ENCODE measurements at places on chromosomes 6 and 20. TPM values are rescaled to one million over a fixed set of nuclear protein-coding genes. Genes with fewer than 3 reads are reported as not detected.

Gene RAB44
- 0.75 TPM for total RNA-seq

Gene TUBB2B
- 24.5 TPM for total RNA-seq

Gene DEFB124
- total RNA-seq: 0.81 TPM

Gene LAMA2
- total RNA-seq: 35.3 TPM

Gene LRRN4
- total RNA-seq: 0.43 TPM

Gene GOPC
- total RNA-seq: 20.9 TPM

Gene HMGN3
- total RNA-seq: 76.4 TPM

Gene ZNF831
- 1.4 TPM for total RNA-seq

Gene ZNF512B
- 26.1 TPM for total RNA-seq

- DNase-seq: no peak
These were observed 195.0 kb downstream of the KHDC1L start for GRCh38 chr6:73030257-73030656.

- no peak for DNase-seq
These were observed 76.6 kb upstream of the CCDC167 start for GRCh38 chr6:37576336-37576737.

DNA sequence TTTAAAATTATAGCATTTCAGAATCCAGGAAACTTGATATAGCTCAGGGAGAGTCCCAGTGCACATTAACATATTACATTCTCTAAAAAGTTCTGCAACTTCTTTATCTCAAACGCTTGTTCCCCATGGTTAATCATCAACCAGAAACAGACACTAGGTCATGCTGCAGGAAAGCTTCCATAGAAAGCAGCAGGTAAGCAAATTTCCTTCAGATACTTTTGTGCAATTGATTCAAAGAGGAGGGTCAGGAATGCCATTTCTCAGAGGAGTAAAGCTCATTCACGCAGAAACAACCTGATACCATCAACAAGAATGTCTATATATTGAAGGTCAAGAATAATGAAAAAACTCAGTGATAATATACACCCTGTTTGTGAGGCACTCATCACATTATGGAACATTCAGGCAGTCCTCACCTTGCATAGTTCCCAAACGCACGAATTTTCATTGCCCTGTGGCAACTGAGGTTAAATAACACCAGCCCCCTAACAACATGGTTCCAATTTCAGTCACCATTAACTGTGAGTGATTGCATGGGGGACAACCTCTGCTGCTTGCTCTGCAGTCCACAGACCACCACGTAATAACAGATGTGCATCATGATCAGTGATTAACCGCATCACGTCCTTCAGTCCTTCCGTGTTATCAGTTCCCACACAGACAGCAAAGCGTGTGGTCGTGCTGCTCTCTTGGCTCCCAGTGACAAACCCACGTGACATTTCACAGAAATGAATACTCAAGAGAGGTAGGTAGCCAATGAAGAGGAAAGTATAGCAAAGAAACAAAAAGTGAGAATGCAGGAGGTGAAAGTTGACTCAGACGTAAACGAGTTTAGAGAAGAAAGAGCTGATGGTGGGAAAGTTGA, 95.7 kb downstream of the LY86 start:
- DNase-seq: peak; percentile 39

- peak; percentile 28 for DNase-seq
These were observed 58.0 kb downstream of the ZNF292 start for GRCh38 chr6:87213364-87213763.

DNA sequence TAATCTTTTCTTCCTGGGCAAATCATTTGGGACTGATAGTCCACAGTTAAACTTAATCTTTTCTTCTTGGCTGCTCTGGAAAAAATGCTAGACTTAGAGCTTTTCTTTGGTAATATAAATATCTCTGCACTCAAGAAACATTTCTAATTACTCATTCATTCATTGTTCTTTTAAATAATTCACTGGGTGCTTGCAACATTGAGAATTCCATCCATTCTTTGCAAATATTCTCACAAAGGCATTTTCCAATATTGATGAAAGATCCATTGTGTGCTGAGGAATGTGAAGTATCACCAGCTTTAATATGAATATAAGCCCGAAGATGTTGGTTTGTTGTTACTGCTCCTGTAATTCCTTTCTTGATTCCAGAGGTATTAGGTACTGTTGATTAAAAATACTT, 38.4 kb downstream of the AKAP7 start:
- no peak for DNase-seq

GRCh38 chr20:24402188-24402587, 67.2 kb upstream of the SYNDIG1 start:
- no peak for DNase-seq

DNA sequence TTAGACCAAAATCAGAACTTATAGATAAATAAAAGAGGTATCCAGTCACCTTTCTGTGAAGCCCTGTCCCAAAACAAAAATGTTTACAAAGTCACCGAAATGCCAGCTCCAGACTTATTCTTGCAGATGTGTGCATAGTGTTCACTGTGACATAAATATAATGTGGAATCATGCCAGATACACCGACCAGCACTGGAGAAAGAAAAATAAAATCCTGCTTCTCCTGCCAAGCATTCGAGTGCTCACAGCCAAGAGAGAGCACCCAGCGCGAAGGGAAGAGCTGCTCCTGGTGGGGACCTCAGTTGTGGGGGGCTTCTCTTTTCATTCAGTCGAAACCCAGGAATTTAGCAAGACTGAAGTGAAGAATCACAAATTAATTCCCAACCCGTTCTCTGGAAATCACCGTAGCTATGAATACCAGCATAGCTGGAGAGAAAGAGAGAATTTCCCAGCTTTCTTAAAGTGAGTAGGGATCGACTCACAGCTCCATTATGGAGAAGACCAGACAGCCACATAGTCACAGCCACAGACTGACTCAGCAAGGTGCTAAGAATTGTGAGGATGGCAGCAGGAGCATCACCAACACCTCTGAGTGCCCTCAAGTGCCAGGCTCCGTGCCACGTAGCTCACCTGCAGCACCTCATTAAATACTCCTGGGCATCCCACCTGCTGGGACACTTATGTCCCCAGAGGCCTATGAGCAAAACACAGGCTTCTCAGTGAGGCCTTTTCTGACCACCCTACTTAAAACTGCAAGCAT, 33.2 kb downstream of the BFSP1 start:
- DNase-seq: no peak

DNA sequence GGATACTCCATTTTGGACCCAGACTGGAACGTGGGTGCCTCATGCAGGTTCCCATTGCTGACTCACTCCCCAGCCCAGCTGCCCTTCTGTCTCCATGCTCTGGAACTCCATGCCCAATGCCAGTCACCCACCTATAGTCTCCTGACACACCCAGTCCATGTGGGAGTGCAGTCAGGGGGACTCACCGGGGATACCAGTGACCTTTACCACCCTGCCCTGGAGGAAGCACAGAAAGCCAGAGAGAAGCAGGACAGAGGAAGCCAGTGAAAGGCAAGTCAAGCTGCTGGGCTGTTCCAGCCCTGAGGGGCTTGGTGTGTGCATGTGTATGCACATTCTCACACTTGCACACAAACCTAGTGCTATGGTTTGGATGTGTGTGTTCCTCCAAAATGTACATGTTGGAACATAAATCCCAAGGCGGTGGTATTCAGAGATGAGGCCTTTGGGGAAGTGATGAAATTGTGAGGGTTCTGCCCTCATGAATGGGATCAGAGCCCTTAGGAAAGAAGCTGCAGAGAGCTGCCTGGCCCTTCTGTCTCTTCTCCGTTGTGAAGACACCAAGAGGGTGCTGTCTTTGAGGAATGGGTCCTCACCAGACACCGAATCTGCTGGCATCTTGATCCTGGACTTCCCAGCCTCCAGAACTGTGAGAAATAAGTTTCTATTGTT, 121.4 kb upstream of the MAFB start:
- DNase-seq: no peak

DNA sequence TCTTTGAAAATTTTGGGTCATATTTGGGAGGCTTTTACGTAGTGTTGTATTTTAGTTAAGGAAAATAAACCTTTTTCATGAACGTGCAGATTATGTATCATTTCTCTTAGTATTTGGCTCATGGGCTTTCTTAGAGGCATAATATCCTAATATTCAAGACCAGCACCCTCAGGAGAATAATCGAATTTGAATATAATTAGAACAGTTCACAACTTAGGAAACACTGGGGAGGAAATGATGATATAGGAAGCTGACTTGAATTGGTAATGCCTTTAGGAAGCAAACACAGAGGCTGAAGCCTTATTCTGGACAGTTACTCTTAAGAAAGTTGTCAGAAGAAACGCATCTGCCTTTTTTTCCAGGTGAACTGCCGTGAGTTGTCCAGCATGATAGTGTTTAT, at the start of gene GFRAL:
TSS of gene GFRAL (plus strand) at position 301 of the 400 bp plus-strand sequence. CDS start at position 387, 86 bp downstream.
- no peak for DNase-seq

GRCh38 chr6:113837170-113837569, 20.0 kb upstream of the MARCKS start:
- no peak for DNase-seq

DNA sequence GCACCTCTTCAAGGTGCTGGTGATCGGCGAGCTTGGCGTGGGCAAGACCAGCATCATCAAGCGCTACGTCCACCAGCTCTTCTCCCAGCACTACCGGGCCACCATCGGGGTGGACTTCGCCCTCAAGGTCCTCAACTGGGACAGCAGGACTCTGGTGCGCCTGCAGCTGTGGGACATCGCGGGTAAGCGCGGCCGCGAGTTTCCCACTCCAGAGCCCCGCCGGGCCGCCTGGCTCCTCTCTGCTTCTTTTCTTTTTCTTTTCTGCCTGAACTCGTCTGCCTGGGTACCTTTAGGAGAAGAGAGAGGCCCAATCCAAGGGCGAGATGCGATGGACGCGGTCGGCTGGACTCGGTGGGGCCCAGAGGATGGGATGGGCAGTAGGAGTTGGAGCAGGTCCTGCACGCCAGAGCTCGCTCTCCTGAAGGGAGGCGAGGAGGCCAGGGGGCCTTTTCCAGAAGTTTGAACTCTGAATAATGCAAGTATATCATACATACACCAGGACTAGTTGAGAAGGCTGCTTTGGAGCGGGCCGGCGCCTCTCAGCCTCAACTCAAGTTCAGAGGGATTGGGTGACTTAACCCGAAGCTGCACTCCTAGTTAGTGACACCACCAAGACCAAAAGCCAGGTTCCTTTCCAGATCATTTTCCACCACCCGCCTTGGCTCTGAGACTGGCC, 445 bp downstream of the RAB32 start:
- peak; percentile 60 for DNase-seq

GRCh38 chr20:50642288-50642803, 49.0 kb downstream of the RIPOR3 start:
- DNase-seq: no peak

DNA sequence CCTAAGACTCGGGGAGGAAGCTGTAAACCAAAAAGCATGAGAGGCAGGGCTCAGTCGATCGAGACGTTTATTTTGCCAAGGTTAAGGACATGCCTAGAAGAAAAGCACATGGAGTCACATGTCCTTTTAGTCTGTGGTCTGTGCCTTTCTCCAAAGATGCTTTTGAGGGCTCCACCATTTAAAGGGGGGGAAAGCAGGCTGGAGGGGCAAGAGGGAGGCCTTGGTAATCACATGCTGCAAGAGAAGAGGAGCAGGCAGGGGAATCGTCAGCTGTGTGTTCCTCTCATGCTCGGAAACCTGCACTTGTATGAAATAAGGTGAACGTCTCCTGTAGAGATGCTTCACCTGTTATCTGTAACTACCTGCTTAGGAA, 9.1 kb upstream of the YTHDF1 start:
- no peak for DNase-seq

- DNase-seq: no peak
These were observed 508.1 kb upstream of the FLRT3 start for GRCh38 chr20:14845199-14846160.

GRCh38 chr6:158638324-158638854, 6.2 kb downstream of the DYNLT1 start:
- no peak for DNase-seq

GRCh38 chr6:129846761-129847160, 14.4 kb downstream of the TMEM244 start:
- no peak for DNase-seq

DNA sequence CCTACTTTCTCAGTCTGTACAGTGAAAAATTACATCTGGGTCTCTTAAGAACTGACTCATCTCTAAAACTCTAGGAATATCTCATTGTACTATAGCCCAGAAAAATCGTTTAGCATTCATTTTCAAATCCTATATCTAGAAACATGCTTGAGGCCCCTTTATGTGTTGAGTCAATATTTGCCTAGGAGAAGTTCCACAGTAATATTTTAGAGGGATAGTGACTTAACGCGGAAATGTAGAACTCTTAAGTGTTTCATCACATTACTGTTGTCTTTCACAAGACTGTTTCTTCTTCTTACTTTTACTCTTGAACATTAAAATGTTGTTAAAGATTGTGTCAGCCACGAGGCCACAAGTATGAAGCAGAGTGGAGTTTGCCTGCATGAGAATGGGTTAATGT, 23.0 kb upstream of the MYLIP start:
- DNase-seq: no peak

DNA sequence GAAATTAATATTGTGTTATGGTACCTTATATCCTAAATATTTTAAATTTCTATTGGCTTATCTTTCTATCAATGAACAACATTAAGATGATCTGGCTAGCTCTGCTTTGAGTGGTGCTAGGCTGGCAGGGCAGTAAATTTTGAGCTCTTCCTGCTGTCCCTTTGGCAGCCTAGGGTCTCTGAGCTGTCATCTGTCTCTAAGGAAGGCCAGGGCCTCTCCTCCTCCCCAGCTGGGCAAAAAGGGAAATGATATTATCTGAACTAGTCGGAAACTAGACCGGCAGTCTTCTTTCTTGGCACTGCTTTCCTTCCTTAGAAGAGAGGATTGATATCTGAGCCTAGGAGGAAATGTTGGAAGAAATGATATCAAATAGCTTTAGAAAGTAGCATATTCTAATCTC, 176.7 kb upstream of the BTBD3 start:
- DNase-seq: no peak

GRCh38 chr20:62956387-62957135, 4.1 kb downstream of the SLC17A9 start:
- no peak for DNase-seq

DNA sequence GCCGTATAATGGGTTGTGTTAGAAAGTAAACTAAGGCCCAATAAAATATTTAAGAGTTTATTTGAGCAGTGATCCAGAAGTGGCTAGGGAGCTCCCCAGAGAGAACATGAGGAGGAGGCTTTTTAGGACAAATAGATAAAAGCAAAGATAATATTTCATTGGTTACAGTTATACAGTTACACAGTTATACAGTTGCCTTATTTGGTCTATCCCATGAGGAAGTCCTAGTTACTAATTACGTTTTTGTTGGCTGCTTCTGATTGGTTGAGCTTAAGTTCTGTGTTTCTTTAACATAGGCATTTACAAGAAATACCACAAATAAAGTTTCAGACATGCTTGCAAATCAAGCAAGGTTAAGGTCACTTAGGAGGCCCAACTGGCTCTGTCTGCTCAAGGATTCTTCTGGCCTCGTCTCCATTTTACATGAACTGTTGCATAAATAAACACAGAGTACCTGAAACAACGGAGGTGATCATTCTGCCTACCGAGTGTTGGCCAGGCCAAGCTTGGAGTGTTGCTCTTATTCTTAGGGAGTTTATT, 7.0 kb downstream of the UBD start:
- DNase-seq: peak; percentile 38

- no peak for DNase-seq
These were observed 93.9 kb downstream of the SPTLC3 start for GRCh38 chr20:13102694-13103093.

- DNase-seq: no peak
These were observed 30.4 kb downstream of the AKIRIN2 start for GRCh38 chr6:87671555-87672029.

- DNase-seq: no peak
These were observed 9.5 kb upstream of the SNRNP48 start for GRCh38 chr6:7580537-7580926.

All from mucosa of gallbladder (tissue), 1 donor.